Liver (tissue), 10 donors: ENCODE measurements at places on chromosomes 6 and 20. TPM values are rescaled to one million over a fixed set of nuclear protein-coding genes. Genes with fewer than 3 reads are reported as not detected.

Gene DAAM2
- polyA plus RNA-seq: 1.9 TPM

Gene HLA-DOB
- polyA plus RNA-seq: 0.67 TPM

Gene TMEM217
- 0.57 TPM for polyA plus RNA-seq

DNA sequence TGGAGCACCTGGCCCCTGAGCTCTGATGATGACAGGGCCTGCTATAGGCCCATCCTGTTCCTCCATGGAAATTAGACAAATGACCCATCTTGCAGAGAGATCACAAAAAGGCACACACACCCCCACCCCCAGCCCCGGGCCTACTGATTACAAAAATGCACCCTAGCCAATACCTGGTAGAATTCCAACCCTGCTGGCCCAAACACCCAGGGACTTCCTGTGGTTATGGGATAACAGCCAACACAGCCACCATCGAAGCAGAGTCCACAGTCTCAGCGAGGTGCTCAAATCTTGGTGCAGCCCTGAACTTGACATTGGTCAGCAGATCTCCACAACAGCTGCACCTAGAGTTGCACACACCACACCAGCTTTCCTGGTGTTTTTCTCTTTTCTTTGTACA is 17.0 kb downstream of the NCR2 start:
- no peak for DNase-seq

GRCh38 chr6:165762876-165763275 is 99.8 kb upstream of the PDE10A start:
- DNase-seq: no peak

- no peak for DNase-seq
These were observed 52.2 kb downstream of the FKBP1C start for GRCh38 chr6:63263444-63263843.

DNA sequence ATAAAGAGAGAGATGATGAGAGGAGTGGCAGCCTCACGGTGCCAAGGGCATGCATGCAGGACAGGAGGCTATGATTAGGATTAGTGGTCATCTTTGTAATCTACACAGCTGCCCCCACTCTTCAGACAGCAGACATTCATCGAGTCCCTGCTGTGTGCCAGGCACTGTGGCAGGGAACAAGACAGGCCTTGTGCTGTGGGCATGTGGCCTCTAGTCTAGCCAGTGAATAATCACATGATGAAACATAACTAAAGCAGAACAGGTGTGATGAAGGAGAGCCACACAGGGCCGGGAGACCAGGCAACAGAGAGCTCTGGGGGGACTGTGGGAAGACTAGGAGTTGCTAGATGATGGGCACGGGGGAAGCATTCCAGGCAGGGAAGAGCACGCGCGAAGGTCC is 22.2 kb downstream of the TOX2 start:
- no peak for DNase-seq

- no peak for DNase-seq
These were observed 51.0 kb downstream of the EDN3 start for GRCh38 chr20:59351157-59352040.

- DNase-seq: no peak
These were observed 93.0 kb downstream of the ANKRD6 start for GRCh38 chr6:89525786-89526562.
